ENCODE measurements at places on chromosomes 13 and 19. TPM values are rescaled to one million over a fixed set of nuclear protein-coding genes. Genes with fewer than 3 reads are reported as not detected.

DNA sequence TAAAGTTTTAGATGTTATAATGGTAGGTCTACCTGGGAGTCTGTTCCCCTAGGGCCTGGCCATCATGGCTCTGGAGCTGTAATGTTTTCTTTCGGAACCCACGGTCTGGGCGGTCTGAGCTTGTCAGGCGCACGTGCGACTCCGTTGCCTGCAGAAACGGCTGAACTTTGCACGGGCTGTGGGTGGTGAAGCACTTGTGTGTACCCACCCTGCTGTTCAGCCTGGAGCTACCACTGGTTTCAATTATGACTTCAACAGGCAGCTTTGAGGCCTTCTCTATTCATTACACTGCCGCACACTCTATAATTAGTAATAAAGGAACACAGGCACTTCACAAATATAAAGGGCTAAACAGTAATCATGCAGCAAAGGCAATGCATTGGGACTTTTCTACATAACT, 6.0 kb downstream of the PCDH8 start:
- peak; percentile 69 for DNase-seq

DNA sequence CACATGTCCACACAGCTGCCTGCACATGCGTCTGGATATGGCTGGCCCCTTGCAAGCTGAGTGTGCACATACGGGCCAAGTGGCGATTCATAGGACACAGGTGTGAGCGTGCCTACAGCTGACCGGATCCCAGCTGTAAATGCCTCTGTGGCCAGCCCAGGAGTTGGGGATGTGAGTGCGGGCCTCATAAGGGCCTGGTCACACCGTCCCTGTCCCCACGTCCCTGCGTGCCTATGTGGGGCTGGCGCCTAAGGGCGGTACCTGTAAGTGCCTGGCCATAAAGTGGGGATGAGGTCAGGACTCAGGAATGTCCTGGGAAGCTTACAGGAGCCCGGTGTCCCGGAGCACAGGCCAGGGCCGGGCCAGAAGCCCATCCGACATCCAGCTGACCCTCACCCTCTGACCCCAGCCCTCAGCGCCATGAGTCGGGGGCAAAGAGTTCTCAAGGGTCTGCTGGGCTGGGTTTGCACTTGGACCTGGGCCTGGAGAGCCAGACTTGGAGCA, 1.3 kb upstream of the ARHGAP45 start:
- no peak for DNase-seq

The ZNF880 gene
- 27.8 TPM for polyA plus RNA-seq

DNA sequence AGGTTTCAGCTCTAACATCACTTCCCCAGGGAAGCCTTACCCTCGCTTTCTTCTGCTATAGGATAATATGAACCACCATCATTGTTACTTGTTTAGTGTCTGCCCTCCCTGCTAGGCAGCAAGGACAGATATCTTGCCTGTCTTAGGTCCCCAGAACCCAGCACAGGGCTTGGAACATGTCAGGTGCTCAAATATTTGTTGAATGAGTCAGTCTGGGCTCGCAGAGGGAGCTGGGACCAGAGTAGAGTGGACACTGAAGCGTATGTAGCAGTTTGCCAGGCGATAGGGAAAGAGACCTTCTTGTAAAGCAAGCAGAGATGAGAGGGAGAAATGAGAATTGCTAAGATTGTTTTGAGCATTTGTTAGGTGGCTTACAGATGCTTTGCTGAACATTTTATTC, 11.7 kb downstream of the BCKDHA start:
- no peak for DNase-seq

The ZNF808 gene
- 4.4 TPM for polyA plus RNA-seq

The LRRC25 gene
- not detected for polyA plus RNA-seq

The STOML3 gene
- not detected for polyA plus RNA-seq

- no peak for DNase-seq
Observed at GRCh38 chr19:41288673-41289530, 21.1 kb upstream of the CCDC97 start.

- no peak for DNase-seq
Observed at GRCh38 chr13:30033681-30034457, 183.5 kb upstream of the UBL3 start.

DNA sequence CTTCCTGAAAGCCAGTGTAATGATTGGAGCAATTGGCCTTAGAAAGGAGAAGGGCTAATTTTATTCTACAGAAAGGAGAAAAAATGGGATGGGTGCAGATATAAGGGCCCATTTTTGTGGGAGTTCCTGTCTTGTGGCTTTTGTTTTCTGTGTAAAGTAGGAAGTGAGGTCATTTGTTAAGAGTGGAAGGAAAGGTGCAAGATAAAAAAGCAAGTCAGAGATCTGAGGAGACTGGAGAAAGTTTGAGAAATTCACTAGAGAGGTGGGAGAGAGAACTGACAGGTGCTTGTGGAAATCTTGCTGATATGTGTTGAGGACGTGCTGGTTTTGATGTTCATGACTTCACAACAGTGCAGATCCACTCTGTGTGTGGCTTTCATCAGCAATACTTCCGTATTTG, 349.4 kb downstream of the DLEU7 start:
- DNase-seq, result no peak

The CYP2A6 gene
- polyA plus RNA-seq, result not detected

DNA sequence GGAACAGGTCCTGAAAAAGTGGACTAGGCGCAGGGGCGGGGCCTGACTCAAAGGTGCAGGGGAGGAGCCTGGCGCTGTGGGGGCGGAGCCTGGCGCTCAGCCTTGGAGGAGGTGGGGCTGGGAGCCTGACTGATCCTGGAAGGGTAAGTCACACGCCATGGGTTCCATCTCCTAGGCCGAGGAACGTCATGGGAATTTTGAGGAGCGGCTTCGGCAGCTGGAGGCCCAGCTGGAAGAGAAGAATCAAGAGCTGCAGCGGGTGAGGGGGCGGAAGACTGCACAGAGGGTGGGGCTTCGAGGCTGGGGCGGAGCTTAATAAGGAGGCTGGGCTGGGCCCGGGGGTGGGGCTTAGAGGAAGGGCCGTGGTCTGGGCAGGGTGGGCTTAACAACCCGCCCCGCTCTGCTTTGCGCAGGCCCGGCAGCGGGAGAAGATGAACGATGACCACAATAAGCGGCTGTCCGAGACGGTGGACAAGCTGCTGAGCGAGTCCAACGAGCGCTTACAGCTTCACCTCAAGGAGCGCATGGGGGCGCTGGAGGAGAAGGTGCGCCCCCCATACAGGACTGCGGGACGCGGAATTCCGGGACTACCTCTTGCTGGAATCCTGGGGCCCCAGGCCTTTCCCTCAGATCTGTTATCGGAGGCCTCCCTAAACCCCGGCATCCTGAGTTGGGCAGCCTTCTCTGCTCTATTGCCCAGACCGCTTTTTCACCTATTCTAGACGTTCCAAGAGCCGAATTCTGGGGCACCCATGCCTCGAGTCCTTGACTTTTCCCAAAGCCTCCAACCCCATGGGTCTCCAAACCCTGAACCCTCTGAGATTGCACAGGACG, 14.5 kb downstream of the PPFIA3 start:
- DNase-seq, result peak; percentile 78

- DNase-seq, result no peak
Observed at GRCh38 chr13:21529146-21529893, 70.2 kb upstream of the ZDHHC20 start.

DNA sequence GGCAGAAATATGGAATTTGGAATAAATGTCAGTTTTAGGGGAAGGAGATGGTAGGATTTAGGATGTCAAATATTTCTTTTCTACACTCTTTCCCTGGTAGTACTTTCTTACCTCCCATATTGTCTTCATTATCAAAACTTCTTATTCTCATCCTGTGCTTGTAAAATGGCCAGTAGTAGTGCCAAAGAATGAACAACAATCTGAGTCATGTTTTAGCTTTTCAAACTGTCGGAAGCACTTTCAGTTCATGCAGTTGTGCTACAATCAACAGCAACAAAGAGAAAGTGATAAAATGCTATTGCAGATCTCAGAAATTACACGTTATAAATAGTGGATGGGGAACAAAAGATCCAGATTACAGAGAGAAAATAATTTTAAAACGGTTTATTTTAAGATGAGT, 193.7 kb upstream of the RXFP2 start:
- DNase-seq, result no peak

- DNase-seq, result no peak
Observed at GRCh38 chr19:1560286-1560882, 7.7 kb downstream of the MEX3D start.

DNA sequence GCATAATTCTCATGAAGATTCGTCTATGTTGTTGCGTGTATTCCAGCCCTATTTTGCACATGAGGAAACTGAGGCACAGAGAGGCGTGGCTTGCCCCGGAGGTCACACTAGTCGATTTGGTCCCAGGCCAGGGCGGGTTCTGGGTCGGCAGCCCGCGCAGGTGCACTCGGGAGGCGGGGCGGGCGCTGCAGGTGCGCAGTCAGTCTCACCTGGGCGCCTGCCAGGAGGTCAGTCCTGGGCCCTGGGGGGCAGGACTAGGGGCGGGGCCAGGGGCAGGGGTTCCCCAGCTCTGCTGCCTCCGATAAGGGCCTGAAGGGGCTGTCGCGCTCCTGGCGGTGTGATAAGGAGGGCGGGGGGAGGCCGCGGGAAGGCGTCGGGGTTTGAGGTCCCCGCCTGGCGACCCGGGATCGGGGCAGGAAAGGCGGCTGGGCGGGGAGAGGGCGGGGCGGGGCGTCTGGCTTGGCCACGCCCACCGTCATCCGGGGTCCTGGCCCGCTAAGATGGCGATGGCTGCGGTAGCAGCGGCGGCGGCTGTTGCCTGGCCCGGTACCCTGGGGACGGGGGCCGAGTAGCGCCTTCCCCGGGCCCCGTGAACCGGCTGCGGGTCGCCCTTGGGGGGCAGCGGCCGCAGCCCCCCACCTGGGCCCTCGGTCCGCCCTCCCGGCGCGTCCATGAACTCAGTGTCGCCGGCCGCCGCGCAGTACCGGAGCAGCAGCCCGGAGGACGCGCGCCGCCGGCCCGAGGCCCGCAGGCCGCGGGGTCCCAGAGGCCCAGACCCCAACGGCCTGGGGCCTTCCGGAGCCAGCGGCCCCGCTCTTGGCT, at the start of gene ATG4D:
ATG4D (plus strand) TSS at position 485 of the 822 bp plus-strand sequence; CDS start at position 672, 187 bp downstream.
- peak; percentile 100 for DNase-seq

DNA sequence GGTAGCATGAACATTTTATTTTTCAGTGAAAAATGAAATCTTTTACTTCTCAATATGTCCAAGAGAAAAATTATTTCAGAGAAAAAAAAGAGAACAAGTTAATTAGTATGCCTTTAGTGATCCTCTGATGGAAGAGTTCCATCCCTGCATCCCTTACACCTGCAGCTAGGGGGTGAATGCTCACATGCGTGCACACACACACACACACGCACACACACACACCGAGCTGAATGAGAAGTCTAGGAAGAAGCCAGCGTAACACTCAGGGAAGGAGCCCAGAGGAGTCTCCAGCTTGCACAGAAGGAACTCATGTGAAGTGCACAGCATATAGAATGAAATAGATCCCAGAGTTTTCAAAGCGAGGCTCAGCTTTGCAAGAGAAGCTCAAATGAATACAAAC, 510.5 kb downstream of the IRS2 start:
- peak; percentile 17 for DNase-seq

GRCh38 chr13:73000027-73000674, 58.7 kb upstream of the KLF5 start:
- DNase-seq, result no peak

DNA sequence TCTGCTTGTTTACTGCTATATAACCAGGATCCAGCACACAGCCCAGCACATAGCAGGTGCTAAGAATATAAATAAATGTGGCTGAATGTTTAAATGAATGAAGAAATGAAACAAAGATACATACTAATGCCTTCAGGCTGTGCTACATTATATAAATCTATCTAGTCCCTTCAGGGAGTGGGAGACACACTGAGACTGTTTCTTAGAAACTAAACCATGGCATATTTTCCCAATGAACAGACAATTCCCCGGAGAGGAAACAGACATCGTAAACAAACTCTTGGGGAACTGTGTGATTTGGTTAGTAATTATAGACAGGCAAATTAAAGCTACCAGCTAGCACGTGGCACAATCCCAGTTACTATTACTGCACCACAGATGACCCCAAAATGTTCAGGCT, 9.7 kb upstream of the FEM1A start:
- DNase-seq, result no peak

The TARM1 gene
- not detected for polyA plus RNA-seq

DNA sequence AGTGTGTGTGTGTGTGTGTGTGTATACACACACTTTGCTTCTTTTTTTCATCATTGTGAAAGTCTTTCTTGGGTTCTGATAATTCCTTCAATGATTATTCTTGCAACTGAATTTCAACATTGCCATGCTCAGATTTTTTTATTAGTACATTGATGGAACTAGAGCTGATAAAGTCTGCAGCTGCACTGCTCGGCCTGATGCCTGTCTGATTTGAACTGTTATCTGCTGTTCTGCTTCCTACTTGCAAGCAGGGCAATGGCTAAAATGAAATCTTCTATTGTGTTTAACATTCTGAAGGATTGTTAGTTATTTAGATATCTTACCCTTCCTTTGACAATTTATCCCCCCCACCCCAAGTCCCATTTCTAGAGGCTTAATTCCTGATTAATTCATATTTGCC, 61.3 kb downstream of the OLFM4 start:
- DNase-seq, result no peak

- no peak for DNase-seq
Observed at GRCh38 chr13:31940076-31940475, 91.5 kb upstream of the FRY start.

DNA sequence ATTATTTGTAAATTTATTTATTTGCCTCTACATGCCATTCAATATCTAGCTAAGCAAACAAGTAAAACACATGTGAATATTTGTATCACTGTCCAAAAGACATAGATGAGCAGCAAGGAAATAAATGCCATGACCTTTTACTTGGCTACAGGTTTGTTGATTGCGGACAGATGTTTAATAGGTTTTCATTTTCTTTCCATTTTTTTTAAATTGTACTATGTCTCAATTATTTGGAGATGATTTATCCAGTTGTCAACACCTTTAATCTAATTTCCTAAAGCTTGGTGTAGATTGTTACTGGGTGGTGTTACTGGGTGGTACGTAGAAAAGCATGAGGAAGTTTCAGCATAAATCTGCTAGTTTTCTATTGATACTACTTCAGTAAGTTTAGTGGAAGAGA, 560.6 kb upstream of the SPRY2 start:
- no peak for DNase-seq

DNA sequence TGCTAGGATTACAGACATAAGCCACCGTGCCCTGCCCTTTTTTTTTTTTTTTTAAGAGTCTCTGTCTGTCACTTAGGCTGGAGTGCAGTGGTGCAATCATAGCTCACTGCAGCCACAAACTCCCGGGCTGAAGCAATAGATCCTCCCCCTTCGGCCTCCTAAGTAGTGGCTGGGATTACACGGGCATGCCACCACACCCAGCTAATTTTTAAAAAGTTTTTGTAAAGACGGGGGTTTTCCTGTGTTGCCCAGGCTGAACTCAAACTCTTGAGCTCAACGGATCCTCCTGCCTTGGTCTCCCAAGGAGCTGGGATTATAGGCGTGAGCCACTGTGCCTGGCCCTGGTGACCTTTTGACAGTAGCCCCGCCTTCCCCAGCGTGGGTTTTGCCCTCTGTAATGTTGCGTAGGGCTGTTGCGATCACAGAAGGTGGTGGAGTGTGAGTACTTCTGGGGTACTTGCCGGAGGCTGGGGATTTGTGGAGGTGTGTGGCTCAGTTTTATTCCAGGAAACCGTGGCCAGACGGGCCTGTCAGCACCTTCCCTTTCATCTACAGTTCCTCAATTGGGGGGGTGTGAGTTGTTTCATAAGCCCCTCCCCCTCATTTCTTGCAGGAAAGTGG, 11.6 kb upstream of the RETN start:
- DNase-seq, result no peak

- DNase-seq, result no peak
Observed at GRCh38 chr13:76656056-76656455, 230.1 kb downstream of the KCTD12 start.

- DNase-seq, result no peak
Observed at GRCh38 chr19:3796358-3796757, 10.2 kb upstream of the MATK start.

- no peak for DNase-seq
Observed at GRCh38 chr19:41671486-41671885, 16.6 kb downstream of the CEACAM7 start.

The SPTBN4 gene
- polyA plus RNA-seq, result 3.1 TPM

- peak; percentile 80 for DNase-seq
Observed at GRCh38 chr19:31338069-31338776, 11.0 kb downstream of the TSHZ3 start.

Data from SK-N-SH (cell line).